ENCODE measurements at places on chromosomes 2 and 18. TPM values are rescaled to one million over a fixed set of nuclear protein-coding genes. Genes with fewer than 3 reads are reported as not detected.

Gene ELOA2
- polyA plus RNA-seq = not detected

Gene ANKRD62
- not detected for polyA plus RNA-seq

Gene NT5C1B
- 0.86 TPM for polyA plus RNA-seq

Gene CCDC68
- polyA plus RNA-seq = not detected

Gene ABHD1
- 1.4 TPM for polyA plus RNA-seq

Gene UGT1A10
- polyA plus RNA-seq = not detected

Gene ZEB2
- polyA plus RNA-seq = 20.6 TPM

Gene EMX1
- not detected for polyA plus RNA-seq

Data from CD8-positive, alpha-beta memory T cell (primary cell).